ENCODE measurements at places on chromosomes 1 and 21.

DNA sequence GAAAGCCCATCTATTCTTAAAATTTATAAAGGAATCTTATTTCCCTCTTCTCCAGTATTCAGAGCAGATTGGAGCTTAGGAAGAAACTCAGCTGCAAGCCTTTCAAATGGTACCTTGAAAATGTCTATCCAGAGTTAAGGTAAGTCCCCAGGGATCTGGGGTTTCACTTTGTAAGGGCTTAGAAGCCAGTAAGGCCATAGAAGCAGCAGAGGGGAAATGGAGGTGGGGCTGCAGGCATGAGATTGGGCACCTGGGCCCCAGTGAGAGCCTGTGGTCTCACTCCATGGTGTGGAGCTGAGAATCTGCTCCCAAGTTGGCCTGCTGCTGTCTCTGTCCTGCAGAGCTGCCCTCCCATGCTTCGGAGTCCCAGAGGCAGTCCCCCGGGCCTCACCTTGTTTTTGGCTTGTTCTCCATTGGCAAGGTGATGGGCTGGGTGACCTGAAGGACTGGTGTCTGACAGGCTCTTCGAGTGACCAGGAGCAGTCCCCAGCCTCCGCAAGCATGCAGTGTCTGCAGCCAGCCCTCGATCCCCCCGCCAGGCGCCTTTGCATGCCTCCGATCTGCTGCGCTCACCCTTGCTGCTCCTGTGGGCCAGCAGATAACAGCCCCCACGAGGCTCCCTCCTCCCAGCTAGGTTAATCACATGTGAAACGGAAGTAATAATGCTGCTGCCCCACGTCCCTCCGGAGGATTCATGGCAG, 163.1 kb downstream of the PGBD5 start:
- peaks cover 13% of the 10 kb centered on the region for H3K36me3 ChIP-seq
- H3K4me3 ChIP-seq = no peak overlapping the region
- DNase-seq = no peak
- H3K27me3 ChIP-seq = no peaks in the 10 kb centered on the region
- H3K4me1 ChIP-seq = no peaks in the 10 kb centered on the region
- no peak overlapping the region for H3K27ac ChIP-seq

- peak; percentile 88 for DNase-seq
- H3K4me3 ChIP-seq = no peak within 1 kb of the TSS
- H3K4me1 ChIP-seq = no peaks in the 10 kb centered on the region
- H3K36me3 ChIP-seq = no peaks in the 10 kb centered on the region
Observed at GRCh38 chr1:173669491-173669941, at the start of gene ANKRD45. ANKRD45 (minus strand) TSS chr1:173669851; CDS start chr1:173659418, 10,433 bp downstream.

DNA sequence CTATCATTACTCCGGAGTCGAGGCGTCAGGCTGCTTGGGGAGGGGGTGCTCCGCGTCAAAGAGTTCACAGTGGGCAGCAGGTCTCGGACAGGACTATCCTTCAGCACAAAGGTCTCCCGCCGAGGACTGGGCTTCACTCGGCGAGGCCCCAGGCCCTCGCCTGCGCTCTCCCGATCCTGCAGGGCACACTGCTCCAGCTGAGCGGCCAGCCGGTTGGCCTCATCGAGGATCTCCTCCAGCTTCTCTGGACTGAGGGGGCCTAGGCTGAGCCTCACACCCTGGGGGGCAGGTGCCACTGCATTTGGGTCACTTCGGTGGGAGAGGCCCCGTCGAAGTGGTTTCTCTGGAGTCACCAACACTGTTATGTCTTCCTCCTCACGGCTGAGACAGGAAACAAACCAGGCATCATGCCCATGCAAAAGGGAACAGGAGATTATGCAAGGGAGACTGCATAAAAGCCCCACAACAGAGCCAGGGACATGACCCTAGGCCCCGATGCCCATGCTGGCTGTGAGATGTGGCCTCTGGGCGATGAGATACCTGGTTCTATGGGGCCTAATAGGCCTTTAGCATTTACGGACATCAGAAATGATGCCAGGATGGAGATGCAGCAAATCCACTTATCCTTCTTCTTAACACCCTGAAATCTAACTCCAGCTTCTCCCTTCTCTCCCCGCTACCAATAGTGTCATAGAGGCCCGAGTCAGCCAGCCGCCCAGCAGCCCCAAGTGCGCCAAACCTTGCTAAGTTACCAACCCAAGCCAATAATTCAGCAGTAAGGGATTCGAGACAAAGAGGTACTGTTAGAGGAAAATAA, 1.1 kb downstream of the PSRC1 start:
- H3K4me1 ChIP-seq = no peaks in the 10 kb centered on the region
- H3K4me3 ChIP-seq = no peak overlapping the region
- H3K27ac ChIP-seq = no peak overlapping the region
- peaks cover 2% of the 10 kb centered on the region for H3K36me3 ChIP-seq
- peak; percentile 39 for DNase-seq

- no peak for DNase-seq
- H3K27ac ChIP-seq = no peak overlapping the region
- H3K4me3 ChIP-seq = no peak overlapping the region
- H3K27me3 ChIP-seq = peaks cover 5% of the 10 kb centered on the region
- no peaks in the 10 kb centered on the region for H3K36me3 ChIP-seq
Observed at GRCh38 chr1:120954736-120955135, 65.2 kb downstream of the PPIAL4A start.

DNA sequence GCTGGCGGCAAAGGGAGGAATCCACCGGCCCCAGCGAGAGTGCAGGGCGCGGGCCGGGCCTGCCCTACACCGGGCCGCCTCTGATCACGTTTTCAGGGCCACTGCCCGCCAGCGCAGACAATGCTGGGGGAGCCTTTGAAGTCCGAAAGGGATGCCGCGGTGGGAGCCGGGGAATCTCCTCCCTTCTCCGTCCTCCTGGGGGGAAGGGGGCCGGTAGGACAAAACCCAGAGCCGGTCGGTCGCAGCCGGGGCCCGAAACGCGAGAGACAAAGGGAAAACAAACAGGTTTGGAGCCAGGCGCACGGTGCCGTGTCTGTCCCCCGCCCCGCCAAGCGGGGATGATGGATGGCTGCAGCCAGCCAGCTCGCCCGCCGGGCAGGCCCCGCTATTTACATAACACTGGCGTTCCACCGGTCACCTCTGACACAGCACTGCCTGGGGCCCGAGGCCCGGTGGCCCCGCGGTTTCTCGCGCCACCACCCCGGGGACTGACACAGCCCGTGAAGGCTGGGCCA, 92.0 kb downstream of the CASZ1 start:
- no peak overlapping the region for H3K4me3 ChIP-seq
- H3K4me1 ChIP-seq = no peaks in the 10 kb centered on the region
- peaks cover 2% of the 10 kb centered on the region for H3K27me3 ChIP-seq
- H3K36me3 ChIP-seq = no peaks in the 10 kb centered on the region
- DNase-seq = peak; percentile 32

DNA sequence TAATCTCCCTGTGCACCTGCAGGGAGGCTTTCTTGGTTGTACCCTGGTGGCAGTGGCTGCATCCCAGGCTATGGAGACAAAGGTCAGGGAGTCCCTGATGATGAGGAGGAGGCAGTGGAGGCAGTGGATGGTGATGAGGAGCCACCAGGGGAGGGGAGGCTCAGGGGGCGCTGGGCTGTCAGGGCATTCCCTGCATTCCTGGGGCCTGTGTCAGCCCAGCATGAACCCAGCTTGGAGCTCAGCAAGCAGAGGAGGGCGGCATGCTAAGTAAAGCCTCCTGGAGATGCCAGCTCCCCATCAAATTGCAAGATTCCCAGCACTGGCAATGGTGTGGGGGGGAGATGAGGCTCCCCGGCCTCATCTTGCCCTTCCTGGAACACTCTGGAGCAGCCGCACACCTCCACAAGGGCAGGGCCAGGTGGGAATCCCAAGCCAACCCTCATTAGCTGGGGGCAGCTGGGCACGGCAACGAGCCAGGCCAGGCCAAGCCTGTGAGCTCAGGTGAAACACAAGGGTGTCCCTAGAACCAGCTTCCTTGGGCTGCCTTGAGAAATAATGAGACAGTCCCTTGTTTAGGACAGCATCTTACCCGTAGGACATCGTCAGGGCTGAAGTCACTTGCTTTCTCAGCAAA, 469.5 kb downstream of the MATN1 start:
- DNase-seq = no peak
- H3K27ac ChIP-seq = no peak overlapping the region
- no peaks in the 10 kb centered on the region for H3K4me1 ChIP-seq
- no peaks in the 10 kb centered on the region for H3K36me3 ChIP-seq

- peaks cover 35% of the 10 kb centered on the region for H3K4me1 ChIP-seq
- H3K27me3 ChIP-seq = no peaks in the 10 kb centered on the region
- no peak for DNase-seq
- H3K27ac ChIP-seq = no peak overlapping the region
Observed at GRCh38 chr1:63621075-63621474, 27.9 kb downstream of the PGM1 start.

DNA sequence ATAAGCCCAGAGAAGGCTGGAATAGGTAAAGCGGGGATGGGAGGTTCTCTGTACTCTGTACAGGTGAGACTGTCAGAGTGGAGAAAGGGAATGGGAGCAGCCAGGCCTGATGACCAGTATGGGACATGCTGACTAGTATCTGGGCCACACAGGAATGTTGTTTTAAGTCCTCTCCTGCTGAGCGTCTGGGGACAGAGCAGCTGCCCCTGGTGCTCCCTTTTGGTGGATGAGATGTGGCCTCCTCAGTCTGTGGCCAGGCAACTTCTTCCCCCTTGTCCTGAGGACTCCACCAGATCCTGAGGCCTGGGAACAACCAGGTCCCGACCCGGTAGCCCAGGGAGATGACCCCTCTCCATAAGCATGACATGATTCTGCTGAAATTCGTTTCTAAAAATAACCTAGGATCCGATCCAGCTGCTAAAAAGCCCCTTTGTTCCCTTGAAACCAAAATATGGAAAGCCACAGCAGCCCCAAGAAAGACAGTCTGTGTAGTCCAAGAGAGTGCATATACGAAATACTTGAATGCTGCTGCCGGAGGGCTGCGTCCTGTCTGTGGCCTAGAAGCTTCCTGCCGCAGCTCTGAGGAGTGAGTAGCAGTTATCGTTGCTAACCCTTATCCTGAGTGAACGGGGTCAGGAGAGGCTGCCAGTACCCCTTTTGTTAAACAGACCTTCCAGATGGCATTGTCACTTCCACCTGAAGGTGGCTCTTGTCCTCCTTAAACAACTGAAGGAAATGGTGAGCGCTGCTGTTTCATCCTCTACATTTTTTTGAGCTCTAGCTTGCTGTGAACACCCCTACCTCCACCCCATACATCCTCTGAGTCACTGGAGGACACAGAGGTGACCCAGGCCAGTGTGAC, 47.1 kb downstream of the ATP2B4 start:
- peaks cover 32% of the 10 kb centered on the region for H3K4me1 ChIP-seq
- no peak overlapping the region for H3K4me3 ChIP-seq

DNA sequence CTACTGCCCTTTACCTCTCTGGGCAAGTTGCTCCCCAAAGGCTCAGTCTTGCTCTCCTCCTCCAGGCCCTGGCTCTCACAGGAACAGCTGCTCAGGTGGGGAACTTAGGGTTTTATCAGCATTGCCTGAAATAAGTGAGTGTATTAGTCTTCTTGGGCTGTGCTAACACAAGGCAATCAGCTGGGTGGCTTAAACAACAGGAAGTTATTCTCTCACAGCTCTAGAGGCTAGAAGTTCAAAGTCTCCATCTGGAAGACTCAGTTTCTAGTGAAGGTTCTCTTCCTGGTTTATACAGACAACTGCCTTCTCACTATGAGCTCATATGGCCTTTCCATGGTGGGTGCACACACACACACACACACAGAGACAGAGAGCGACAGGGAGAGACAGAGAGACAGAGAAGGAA, 2.8 kb upstream of the CD1C start:
- H3K27me3 ChIP-seq = no peaks in the 10 kb centered on the region
- H3K4me3 ChIP-seq = no peak overlapping the region
- DNase-seq = no peak
- H3K27ac ChIP-seq = no peak overlapping the region

- no peaks in the 10 kb centered on the region for H3K4me1 ChIP-seq
- DNase-seq = no peak
- no peak overlapping the region for H3K4me3 ChIP-seq
- no peaks in the 10 kb centered on the region for H3K27me3 ChIP-seq
- no peaks in the 10 kb centered on the region for H3K36me3 ChIP-seq
Observed at GRCh38 chr1:33562563-33562962, 90.1 kb downstream of the ZSCAN20 start.

DNA sequence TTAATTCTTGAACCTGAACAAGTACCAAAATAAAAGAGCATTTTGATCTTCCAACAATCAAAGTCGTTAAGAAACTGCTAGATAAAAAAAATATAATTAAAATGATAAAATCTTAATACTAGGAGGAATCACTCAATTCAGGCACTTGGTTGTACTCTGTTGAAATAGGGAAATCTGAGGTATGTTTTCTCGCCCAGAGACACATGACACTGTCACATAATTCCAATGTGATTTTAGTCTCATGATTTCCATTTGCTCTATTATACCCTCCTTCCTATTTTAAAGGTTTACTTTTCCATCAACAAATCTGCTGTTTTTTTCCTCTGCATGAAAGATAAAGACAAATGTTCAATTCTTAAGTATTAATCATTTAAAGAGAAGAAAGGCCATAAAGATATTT, 97.6 kb downstream of the ZZZ3 start:
- DNase-seq = no peak
- peaks cover 12% of the 10 kb centered on the region for H3K36me3 ChIP-seq
- H3K27me3 ChIP-seq = no peaks in the 10 kb centered on the region
- no peak overlapping the region for H3K27ac ChIP-seq
- H3K4me3 ChIP-seq = no peak overlapping the region

GRCh38 chr1:78420181-78420580, 70.6 kb upstream of the PTGFR start:
- no peaks in the 10 kb centered on the region for H3K36me3 ChIP-seq
- no peak for DNase-seq
- no peak overlapping the region for H3K4me3 ChIP-seq
- no peak overlapping the region for H3K27ac ChIP-seq
- no peaks in the 10 kb centered on the region for H3K4me1 ChIP-seq

GRCh38 chr1:84146411-84147032, 2.5 kb downstream of the PRKACB start:
- H3K27me3 ChIP-seq = no peaks in the 10 kb centered on the region
- no peak overlapping the region for H3K4me3 ChIP-seq
- no peaks in the 10 kb centered on the region for H3K36me3 ChIP-seq

DNA sequence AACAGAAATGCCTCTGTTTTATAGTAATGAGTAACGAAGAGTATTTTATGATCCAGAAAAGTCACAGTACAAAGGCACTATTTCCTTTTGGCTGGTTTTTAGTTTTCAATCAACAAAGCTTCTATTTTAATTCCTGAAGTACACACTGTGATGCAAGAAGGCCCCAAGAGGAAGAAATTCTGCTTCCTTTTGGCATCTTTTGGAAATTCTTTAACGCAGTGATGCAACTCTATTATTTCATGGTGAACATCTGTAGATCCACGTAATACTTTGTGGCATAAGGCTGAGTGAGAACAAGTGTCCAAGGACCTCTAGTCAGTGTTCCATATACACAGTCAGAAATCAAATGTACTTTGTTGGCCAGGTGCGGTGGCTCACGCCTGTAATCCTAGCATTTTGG, 137.5 kb downstream of the TGFB2 start:
- no peaks in the 10 kb centered on the region for H3K27me3 ChIP-seq
- no peaks in the 10 kb centered on the region for H3K36me3 ChIP-seq
- H3K4me1 ChIP-seq = peaks cover 2% of the 10 kb centered on the region

- DNase-seq = no peak
- no peaks in the 10 kb centered on the region for H3K27me3 ChIP-seq
Observed at GRCh38 chr1:239247285-239247684, 139.1 kb upstream of the CHRM3 start.

- H3K4me1 ChIP-seq = peaks cover 9% of the 10 kb centered on the region
- H3K4me3 ChIP-seq = no peak overlapping the region
- peaks cover 2% of the 10 kb centered on the region for H3K36me3 ChIP-seq
- no peak overlapping the region for H3K27ac ChIP-seq
- H3K27me3 ChIP-seq = no peaks in the 10 kb centered on the region
Observed at GRCh38 chr1:230326971-230327891, 98.9 kb downstream of the PGBD5 start.

- no peaks in the 10 kb centered on the region for H3K36me3 ChIP-seq
- H3K4me3 ChIP-seq = no peak overlapping the region
- H3K27ac ChIP-seq = no peak overlapping the region
- no peaks in the 10 kb centered on the region for H3K4me1 ChIP-seq
- H3K27me3 ChIP-seq = peaks cover 12% of the 10 kb centered on the region
Observed at GRCh38 chr21:37987668-37988067, 71.4 kb upstream of the KCNJ6 start.

All from lung (tissue), 17 donors.